ENCODE measurements at places on chromosomes 4 and X.

DNA sequence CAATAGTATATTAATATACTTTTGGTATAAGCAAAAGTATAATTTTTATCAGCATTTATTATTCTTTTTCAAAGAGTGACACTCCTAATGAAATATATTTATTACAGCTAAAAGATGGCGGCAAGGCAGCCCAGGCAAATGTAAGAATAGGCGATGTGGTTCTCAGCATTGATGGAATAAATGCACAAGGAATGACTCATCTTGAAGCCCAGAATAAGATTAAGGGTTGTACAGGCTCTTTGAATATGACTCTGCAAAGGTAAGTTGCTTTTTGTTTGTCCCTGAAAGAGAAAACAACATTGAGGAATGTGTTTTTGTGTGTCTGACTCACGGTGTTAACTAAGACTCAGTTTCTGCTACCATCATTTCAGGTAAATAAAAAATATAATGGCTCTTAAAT lies 71.9 kb downstream of the PDLIM5 start:
- DNase-seq: no peak

DNA sequence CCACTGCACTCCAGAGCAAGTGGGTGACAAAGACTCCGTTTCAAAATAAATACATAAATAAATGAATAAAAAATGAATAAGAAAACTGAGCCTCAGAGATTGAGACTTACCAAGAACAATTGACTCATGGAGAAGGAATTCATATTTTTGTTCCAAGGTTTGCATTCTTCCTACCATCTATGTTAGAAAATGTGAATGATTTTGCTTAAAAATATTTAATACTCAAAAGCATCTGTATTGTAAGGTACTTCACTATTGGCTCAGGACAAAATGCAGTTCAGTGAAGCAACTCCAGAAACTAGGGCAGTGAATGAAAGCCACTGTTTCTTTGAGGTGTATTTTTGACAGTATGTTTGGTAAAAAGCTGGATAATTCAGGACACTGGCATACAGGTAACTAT lies 54.1 kb downstream of the XAGE2 start:
- DNase-seq: no peak

DNA sequence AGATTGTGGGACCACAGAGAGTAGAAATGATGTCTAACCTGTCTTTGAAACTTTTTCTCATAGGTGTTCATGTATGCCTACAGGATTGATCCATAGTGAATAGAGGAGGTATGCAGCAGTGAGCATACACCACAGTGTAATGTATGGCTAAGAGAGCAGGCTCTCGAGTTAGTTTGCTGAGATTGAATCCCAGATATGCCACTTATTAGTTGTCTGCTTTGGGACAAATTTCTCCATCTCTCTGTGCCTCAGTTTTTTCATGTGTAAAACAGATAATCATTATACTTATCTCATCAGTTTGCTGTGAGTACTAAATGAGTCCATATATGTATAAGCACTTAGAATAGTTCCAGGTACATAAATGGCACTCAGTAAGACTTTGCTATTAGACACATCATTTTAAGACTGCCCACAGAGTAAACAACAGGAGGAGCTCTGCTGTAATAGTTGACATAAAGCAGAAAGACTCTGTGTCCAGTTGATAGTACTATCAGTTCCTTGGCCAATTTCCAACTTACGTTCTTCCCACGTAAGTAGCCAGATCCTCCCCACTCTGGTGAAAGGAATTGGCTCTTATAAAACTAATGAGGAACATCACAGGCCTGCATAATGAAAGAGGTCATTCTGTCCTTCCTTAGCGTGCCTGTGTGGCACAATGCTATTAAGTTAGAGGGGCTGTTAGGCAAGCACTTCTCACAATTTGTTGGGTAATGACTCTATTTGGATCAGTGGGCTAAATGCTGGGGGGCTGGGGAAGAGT lies 20.7 kb upstream of the RNF150 start:
- no peak for DNase-seq

DNA sequence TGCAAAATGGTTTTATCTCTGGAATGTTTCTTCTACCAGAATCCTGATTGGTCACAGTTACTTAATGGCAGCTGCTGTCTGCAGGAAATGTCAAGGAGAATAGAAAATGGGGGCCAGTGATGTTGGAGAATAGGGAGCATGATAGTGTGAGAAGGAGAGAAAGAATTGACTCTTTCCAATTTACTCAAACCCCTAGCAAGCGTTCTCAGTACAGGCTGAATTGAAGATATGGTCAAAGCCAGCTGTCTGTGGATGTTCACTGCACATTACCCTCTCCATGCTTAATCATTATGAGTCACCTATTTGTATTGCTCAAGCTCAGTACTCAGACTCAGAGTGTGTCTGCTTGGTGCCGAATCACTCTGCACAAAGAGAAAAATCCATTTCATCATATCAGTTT lies 57.8 kb upstream of the FAM47B start:
- DNase-seq: no peak

GRCh38 chrX:111337067-111337637 lies 66.9 kb upstream of the CAPN6 start:
- no peak for DNase-seq

DNA sequence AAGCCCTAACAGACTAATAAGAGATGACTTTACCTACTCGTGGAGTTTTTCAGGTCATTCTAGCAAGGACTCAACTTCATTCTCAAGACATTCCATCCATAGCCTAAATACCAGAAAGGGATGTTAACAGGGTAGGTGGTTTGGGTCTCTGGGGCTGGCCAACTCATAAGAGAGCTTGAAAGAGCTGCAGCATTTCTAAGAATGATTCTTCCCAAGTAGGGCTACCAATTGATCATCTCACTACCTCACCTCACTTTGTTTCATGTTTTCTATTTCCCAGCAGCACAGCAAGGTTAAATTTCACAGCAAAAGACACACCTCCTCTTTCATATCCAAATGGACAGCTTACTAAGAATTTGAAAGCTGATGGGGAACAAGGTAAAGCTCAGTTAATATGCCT lies 614.8 kb upstream of the DIPK2B start:
- DNase-seq: no peak

DNA sequence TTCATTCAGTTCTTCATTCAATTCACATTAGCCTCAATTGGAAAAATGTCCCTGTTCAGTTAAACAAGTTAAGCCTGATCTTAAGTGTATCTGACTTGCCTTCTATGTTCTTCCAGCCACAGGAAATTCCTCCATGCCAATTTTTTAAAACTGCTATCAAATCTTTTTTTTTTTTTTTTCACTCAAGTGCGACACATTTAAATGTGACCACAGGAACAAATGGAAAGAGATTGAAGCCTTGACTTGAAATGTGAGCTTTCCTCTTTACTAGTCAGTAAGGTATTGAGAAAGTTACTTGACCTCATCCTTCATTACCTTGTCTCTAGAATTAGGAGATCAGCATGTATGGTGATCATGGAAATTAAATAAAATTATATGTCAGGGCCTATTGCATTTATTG lies 165.1 kb downstream of the SLIT2 start:
- DNase-seq: no peak

- DNase-seq: no peak
These were observed 75.9 kb upstream of the ENPP6 start for GRCh38 chr4:184293552-184293951.

GRCh38 chrX:4663085-4663484 lies 949.6 kb upstream of the PRKX start:
- no peak for DNase-seq

DNA sequence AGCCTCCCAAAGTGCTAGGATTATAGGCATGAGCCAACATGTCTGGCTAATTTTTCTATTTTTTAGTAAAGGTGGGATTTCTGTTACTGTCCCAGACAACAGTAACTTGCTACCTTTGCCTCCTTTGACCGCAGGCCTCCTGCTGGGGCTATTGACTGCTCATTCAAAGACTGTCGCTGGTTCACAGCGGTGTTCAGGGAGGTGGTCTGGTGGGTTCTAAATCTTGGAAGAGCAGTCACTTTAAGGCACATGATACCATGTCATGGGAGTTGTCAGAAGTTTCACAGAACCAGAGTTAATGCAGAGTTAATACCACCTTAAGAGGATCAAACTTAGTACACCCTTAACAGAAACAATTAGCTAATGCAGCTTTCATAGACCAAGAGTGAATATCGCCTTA lies 3.8 kb downstream of the ASMT start:
- DNase-seq: no peak

DNA sequence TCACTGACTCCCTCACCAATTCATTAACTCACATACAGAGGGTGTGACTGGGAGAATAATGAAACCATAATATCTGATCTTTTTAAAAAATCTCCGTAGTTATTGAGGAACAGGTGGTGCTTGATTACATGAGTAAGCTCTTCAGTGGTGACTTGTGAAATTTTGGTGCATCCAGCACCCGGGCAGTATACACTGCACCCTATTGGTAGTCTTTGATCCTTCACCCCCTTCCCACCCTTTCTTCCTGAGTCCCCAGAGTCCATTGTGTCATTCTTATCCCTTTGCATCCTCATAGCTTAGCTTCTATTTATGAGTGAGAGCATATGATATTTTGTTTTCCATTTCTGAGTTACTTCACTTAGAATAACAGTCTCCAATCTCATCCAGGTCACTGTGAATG lies 1143.8 kb downstream of the PCDH19 start:
- DNase-seq: no peak

GRCh38 chr4:105147016-105147552 lies 408 bp downstream of the TET2 start:
- DNase-seq: no peak

DNA sequence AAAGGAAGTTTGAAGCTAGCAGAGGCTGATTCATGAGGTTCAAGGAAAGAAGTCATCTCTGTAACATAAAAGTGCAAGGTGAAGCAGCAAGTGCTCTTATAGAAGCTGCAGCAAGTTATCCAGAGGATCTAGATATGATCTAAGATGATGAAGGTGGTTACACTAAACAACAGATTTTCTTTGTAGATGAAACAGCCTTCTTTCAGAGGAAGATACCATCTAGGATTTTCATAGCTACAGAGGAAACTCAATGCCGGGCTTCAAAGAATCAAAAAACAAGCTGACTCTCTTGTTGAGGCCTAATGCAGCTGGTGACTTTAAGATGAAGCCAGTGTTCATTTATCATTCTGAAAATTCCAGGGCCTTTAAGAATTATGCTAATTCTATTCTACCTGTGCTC lies 28.8 kb downstream of the NR0B1 start:
- no peak for DNase-seq

DNA sequence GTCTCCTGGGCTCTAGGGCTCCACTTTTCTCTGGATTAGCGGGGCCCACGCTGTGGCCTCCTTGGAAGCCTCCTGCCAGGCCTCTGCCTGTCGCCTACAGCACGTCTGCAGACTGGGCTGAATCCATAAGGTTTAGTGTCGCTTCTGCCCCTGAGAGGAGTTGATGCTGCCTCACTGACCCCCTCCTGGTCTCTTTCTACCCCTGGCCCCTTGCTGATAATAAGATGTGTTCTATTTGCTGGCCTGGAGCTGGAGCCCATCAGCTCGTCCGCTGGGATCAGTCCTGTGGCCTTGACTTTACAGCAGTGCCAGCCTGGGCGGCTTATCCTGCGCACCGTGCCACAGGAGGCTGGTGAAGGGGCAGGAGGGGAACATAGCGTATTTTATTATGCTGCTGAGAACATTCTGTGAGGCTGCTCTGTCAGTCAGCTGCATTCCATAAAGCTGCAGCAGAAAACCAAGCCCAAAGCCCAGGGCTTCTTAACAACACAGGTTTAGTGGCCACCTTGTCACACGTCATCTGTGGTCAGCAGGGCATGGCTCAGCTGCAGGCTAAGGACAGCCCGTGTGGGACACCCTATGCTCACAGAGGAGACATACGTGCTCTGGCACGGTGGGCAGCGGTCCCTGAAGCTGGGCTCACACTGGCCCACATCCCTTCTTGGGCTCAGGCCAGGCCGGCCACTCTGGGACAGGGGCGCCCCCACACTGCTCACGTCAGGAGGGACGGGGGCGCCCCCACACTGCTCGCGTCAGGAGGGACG lies 29.3 kb upstream of the HGFAC start:
- DNase-seq: no peak

GRCh38 chr4:125235971-125236370 lies 78.8 kb upstream of the FAT4 start:
- DNase-seq: no peak

DNA sequence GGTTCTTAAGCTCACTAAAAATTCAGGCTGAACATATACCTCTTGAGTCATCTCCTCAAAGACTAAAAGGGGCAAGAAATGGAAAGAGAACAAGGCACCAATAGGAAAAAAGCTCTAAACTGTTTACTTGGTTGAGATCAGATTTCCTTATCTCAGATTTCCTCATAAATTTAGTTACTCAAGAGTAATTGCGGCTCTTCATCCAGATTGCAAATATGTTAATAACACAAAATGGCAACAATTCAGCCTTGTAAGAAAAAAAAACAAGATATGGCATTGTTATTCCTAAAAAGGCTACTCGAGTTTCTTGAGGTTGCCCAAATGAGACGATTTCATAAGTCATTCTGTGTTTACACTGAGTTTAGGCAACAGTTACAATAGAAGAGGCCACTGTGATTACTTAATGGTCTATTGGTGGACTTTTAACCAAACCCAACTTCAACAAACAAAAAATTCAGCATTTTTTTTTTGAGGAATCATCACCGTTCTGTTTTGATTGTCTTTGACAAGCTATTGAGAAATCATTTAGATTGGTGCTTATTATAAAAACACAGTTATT lies 97.9 kb upstream of the PDHA1 start:
- DNase-seq: no peak

- no peak for DNase-seq
These were observed 114.8 kb downstream of the HMX1 start for GRCh38 chr4:8756816-8757215.

Data from stimulated activated CD4-positive, alpha-beta T cell treated with anti-CD3 and anti-CD28 coated beads, Interleukin-15, amount 100 ng/mL, for 1 hour (primary cell).